ENCODE measurements at places on chromosomes 6 and 20.

DNA sequence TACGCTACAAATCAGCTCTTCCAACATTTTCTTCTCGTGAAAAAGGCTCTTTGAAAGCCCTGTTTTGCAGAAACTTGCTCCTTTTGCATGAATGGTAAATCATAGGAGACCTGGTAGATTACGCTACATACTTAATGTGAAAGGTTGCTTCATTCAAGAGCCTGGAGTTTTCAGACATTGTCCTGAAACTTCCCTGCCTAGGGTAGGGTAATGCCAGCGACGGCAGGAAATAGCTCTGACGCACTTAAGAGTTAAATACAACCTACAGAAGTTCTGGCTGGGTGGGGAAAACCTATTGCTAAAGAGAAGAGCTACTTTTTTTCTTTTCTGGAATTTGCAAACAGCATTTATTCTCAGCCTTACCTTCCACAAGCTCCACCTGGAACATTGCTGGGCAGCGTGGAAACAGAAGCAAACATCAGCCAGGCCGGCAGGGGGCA lies 144.5 kb downstream of the LPA start:
- peak; percentile 69 for DNase-seq

DNA sequence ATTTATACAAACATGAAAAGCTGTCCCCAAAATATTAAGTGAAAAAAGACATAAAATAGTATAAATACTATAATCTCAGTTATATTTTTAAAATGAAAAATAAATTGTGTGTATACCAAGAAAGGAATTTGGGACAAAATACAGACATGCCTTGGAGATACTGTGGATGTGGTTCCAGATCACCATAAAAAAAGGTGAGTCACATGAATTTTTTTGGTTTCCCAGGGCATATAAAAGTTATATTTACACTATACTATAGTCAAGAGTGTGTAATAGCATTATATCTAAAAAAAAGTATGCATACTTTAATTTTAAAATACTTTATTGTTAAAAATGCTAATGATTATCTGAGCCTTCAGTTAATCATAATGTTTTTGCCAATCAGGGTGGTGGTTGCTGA lies 17.4 kb upstream of the SDHAF4 start:
- DNase-seq = no peak

- no peak for DNase-seq
Measured at GRCh38 chr6:13998356-13998755, 73.6 kb downstream of the RNF182 start.

DNA sequence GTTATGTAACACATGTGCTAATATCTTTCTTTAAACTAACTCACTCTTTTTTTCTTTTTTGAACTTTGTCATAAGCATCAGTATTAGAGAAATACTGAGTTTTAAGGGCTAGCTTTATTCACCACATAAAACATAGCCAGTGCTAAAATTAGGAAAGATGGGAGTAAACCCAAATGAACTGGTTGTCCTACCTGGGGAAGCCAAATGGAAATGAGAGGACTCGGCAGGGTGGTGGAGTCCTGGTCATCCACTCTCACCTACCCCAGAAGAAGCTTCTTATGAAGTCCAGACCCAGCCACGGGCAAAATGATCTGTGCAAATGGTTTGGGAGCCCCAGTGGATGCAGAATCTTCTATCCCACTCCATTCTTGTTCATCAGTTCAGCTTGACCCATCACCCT lies 56.1 kb downstream of the MDGA1 start:
- no peak for DNase-seq

DNA sequence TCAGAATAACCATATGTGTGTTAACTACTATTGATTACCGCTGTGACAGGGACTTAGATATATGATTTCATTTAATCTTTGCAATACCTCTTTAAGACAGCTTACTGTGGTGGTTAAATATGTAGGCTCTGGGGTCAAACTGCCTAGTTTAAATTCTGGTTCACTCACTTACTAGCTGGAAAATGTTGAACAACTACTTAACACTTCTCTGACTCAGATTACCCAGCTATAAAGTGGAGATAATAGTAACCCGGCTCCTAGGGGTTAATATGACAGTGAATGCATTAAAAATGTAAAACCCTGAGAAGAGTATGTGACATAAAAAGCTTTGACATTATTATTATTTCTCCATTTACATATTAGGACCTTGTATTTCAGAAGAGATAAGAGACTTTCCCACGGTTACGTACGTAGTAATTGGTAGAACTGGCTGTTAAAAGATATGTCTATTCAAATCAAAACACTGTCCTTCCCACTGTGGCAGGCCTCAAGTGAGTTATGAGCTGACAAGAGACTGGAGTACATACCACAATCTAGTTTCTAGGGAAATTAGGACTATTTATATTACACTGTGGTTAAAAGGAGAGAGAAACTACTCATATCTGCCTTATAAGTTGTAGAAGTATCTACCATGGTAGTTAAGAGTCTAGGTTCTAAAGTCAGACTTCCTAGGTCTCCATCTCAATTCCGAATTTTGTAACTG lies 4.4 kb upstream of the PLCB1 start:
- DNase-seq = no peak

GRCh38 chr6:168956884-168957730 lies 296.5 kb downstream of the THBS2 start:
- DNase-seq = peak; percentile 11

GRCh38 chr20:42961771-42962170 lies 227.9 kb downstream of the PTPRT start:
- DNase-seq = no peak

- no peak for DNase-seq
Measured at GRCh38 chr6:169844946-169845345, 93.5 kb downstream of the ERMARD start.

GRCh38 chr6:109240370-109241084 lies 141.7 kb downstream of the CD164 start:
- no peak for DNase-seq

DNA sequence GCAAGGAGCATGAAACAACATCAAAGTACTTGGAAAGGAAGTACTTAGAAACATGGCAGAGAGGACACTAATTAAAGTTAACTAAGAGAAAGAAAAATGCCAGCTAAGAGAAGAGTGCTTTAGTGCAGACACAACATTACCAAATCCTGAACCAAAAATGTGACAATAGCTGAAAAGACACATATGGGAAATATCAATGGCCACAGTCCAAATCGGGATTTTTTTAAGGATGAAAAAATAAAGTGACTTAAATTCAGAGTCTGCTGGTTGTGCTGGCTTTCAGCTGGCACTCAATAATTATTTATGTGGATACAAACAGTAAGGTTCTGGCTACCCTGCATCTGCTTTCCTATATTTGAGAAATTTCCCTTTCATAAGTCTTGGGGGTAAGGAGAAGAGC lies 12.6 kb upstream of the DST start:
- no peak for DNase-seq

GRCh38 chr6:154460306-154461071 lies 50.0 kb downstream of the CNKSR3 start:
- no peak for DNase-seq

DNA sequence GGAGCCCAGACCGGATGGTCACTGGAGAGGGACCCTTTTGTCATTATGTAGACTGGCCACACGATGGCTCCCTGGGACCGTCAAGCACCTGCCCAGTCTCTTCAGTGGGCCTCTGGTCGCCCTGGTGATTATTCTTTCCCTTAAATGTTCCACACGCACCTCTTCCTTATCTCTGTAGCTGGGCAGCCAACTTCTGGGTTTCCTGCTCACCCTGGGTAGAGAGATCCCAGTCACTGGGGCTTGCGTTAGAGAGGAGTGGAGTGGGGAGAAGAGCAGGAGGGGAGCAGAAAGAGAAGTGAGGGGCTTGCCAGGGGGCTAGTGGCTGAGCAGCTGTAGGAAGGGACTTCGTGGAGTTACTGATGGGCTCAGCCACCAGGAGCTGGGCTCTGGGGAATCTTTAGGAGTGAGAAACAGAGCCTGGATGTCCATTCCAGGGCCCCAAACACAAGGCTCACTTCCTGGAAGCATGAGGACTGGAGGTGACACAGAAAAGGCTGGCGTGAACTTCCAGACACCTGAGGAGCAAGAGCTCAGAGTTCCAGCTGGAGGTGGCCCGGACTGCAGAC lies 150.1 kb downstream of the DHX35 start:
- no peak for DNase-seq

DNA sequence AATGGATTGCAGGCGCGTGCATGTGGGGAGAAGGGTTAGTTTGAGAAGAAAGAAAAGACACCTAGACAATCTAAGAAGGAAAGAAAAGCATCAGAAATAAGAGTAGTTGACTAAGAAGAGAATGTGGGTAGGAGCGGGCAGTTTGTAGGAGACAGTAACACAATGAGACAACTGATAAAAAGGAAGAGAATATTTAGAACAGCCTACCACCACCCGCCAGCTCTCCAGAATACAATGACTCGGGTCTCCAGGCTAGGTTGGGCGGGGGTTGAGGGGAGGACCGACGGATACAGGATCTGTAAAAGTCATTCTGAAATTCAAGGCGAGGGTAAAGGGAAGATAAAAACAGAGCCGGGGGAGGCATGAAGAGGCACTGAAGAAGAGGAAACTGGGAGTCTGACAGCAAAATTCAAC lies 712 bp downstream of the ABHD16A start:
- no peak for DNase-seq

DNA sequence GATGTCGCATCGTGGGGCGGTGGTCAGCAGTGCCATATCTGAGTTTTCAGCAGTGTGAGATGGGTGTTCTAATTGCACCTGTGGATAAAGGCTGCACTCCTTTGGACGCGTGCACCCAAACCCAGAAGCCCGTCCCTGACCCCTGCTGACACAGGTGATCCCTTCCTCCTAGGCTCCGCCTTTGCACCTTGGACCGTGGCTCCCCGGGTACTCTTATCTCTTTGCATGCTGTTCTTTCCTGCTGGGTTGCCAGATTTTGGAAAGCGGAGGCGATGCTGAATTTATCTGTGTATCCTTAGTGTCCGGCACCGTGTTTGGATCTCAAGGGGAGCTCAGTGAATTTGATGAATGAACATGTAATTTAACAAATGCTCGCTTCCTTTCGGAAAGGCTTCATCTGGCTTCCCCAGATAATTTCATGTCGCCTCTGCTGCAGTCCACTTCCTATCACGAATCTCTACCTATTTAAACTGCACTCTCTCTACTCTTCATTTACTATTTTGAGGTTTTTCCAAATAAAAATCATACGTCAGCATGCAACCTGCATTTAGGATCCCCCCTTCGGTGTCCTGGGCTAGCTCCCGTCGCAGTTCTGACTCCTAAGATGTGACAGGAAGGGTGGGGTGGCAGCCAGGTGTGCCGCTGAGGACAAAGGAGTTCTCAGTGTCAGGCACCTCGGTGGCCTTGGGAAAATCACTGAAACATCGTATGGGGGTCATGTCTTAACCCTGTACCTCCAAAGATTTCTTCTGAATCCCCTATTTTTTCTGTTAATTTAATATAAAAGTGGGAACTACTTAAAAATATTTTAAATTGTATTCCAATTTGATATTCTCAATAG lies 753 bp upstream of the PERP start:
- DNase-seq = no peak

GRCh38 chr6:43402820-43403219 lies 24.5 kb upstream of the ABCC10 start:
- no peak for DNase-seq

- DNase-seq = no peak
Measured at GRCh38 chr6:116287689-116288282, 8.1 kb upstream of the TSPYL1 start.

DNA sequence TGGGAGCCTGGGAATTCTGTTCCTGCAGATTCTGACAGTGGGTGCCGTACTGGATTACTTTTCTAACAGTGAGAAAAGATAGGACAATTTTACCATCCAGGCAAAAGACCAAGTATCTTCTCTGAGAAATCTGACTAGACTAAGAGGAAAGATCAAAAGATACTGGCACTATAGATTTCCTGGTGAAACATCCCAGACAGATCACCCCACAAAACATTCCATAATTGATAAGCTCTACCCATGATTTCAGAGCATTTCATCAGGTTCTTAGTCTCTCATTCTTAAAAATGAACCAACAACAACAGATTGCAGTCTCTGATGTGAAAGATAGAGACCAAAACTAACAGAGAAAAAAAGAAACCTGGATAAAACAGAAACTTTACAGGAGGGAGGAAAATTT lies 13.6 kb upstream of the UBR2 start:
- DNase-seq = no peak

GRCh38 chr20:47850146-47850545 lies 64.9 kb upstream of the SULF2 start:
- no peak for DNase-seq

GRCh38 chr6:24951811-24952299 lies 16.1 kb upstream of the RIPOR2 start:
- DNase-seq = peak; percentile 24

DNA sequence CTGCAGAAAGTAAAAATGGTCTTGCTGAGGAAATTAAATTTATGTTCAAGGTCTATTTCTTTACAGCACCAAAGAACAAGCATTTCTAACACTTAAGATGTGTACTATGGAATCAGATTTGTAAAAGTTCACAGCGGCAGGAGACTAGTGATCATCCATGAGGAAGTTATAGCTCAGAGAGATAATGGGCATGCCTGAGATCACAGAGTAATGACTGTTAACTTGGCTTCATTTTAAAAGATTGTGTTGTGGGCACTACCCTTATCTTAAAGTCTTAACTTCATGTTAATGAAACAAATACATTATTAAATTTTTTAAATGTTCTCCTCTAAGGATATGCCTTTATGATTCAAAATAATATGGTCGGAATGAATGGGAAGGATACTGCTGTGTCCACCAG lies 168.6 kb downstream of the GMPR start:
- DNase-seq = no peak

DNA sequence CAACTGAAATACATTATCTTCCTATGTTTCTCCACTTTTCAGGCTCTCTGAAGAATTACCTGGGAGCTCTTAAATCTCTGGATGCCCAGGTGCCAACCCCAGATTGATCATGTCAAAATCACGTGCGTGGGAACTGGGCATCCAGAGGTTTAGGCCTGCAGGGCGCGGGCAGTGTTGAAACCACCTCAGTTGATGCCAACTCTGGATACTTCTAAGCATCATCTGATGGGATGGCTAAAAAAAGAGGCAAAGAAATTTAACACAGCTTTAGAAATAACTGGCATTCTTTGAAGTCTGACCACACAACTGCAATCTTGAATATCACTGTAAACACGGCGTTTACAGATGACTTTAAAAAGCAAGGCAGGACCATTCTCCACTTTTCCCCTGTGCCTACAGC lies 41.9 kb downstream of the PTGIS start:
- no peak for DNase-seq

GRCh38 chr6:134472046-134472445 lies 154.1 kb upstream of the SGK1 start:
- no peak for DNase-seq

- no peak for DNase-seq
Measured at GRCh38 chr6:43666196-43666920, 21.2 kb downstream of the MRPS18A start.

GRCh38 chr20:21693322-21693721 lies 12.1 kb upstream of the PAX1 start:
- DNase-seq = no peak

- DNase-seq = no peak
Measured at GRCh38 chr6:14763139-14763538, 482.7 kb upstream of the JARID2 start.

DNA sequence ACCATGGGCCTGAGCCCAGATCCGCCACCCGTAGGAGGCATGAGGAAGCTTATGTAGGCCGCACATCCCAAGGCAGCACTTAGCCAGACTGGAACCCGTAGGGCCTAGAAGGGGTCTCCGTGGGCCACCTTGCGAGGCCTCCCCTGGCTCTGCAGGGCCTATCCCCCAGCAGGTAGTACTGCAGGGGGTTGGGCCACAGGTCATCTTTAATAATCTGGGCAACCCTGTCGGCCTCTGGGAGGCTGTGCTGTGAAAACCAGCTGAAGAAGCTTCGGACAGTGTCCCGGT lies 18.5 kb downstream of the PLAGL2 start:
- DNase-seq = no peak

GRCh38 chr6:143629104-143630080 lies 48.4 kb upstream of the PHACTR2 start:
- DNase-seq = no peak

- peak; percentile 6 for DNase-seq
Measured at GRCh38 chr20:37007898-37008649, 56.6 kb upstream of the SAMHD1 start.
